Myocyte (in vitro differentiated cells): ENCODE measurements at places on chromosomes 1 and 21. TPM values are rescaled to one million over a fixed set of nuclear protein-coding genes. Genes with fewer than 3 reads are reported as not detected.

- DNase-seq = peak; percentile 8
Measured at GRCh38 chr1:44890007-44890406, 47.0 kb upstream of the PTCH2 start.

The CYP4B1 gene
- not detected in 2 replicates for total RNA-seq

GRCh38 chr1:94599095-94599813, 57.7 kb upstream of the F3 start:
- peak; percentile 52 for DNase-seq

The CRP gene
- not detected in 2 replicates for total RNA-seq

The AGTRAP gene
- total RNA-seq = 34.1 and 44.5 TPM in 2 replicates

DNA sequence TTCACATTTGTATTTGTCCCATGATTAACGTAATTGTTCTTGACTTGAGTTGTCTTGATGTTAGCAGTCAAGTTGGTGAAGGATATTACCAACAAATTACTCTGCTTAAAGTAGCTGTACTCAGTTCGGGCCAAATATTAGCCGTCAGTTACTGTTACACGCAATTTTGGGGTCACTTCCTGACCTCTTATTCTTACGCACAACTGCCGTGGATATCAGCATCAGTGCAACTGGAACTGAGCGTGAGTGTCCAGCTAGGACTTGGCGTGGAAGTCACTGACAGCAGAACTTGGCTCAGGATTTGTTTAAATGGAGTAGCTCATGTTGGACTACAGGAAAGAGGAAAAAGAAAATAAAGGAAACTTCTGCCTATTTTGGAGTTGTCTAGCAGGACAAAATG, 56.4 kb downstream of the ADAMTS1 start:
- DNase-seq = no peak

DNA sequence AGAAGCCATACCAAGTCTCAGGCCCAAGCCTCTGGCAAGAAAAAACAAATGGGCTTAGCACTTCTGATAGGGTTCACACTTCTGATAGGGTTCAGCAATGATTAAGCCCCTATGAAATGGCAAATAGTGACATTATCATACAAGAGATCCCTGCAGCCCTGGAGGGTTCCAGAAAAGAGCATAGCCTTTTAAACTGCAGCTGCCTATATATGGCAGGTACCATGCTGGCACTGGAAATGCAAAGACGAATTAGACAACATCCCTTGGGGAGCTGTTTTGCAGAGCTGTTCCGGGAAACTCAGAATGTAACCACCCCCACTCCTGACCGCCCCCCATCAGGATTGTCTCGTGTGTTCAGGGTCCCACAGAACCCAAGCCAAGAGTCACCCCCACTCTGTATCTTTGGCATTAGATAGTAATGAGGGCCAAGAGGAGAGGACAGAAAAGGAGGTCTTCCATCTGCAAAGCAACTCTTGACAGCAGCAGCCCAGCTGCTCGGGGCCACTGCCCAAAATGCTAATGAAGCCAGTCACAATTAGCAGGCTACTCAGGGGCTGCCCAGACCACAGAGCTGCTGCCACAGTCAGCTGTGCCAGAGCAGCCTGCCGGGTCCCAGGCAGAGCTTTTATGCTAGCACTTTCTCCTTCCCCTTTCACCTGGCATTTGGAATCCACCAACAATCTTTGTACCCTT, 50.9 kb downstream of the ITPKB start:
- DNase-seq = peak; percentile 86

GRCh38 chr1:201791779-201792173, 37.2 kb upstream of the IPO9 start:
- DNase-seq = peak; percentile 65

DNA sequence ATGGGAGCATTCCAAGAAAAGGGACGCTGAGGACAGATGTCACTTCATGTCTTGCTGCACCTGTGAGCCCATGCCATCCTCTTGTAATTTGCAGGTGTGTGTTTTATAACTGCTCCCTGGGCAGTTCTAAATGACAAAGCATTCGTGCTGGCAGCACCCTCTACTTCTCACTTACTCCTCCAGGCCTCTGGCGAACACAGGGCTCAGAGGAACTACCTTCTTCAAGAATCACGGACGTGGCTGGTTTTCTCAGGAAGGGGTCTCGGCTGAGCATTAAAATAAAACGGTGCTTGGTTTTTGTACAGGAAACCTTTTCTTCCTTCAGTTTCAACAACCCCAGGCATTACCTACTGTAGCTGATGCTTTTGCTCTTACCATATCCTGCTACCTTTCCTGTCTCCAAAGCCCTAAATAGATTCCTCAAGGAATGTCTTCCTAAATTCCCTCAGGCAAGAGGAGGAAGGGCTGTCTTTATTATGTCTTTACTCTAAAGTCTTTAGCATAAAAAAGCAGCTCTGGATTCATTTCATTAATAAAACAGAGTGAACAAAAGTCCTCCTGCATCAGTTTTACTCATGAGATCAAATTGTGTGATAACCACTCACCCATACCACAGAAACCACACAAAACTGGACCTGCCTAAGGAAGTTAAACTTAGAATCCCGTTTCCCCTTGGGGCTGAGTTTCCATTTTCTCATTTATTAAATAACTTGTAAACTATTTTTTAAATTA, 79.0 kb upstream of the MAP10 start:
- DNase-seq = peak; percentile 59

The CD5L gene
- not detected in 2 replicates for total RNA-seq

The C2CD2 gene
- total RNA-seq = 8.3 and 9.4 TPM in 2 replicates

GRCh38 chr21:27645285-27645684, 678.4 kb upstream of the ADAMTS5 start:
- DNase-seq = no peak

The PLEKHA6 gene
- total RNA-seq = 16.7 and 18.7 TPM in 2 replicates

DNA sequence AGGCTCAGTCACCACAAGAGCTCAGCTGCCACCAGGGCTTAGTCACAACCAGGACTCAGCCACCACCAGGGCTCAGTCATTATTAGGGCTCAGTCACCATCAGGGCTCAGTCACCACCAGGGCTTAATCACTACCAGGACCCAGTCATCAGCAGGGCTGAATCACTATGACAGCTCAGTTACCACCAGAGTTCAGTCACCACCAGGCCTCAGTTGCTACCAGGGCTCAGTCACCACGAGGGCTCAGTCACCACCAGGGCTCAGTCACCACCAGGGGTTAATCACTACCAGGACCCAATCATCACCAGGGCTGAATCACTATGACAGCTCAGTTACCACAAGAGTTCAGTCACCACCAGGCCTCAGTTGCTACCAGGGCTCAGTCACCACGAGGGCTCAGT, 196.2 kb downstream of the NPHP4 start:
- no peak for DNase-seq

- DNase-seq = no peak
Measured at GRCh38 chr1:232877365-232878028, 72.3 kb downstream of the MAP10 start.

DNA sequence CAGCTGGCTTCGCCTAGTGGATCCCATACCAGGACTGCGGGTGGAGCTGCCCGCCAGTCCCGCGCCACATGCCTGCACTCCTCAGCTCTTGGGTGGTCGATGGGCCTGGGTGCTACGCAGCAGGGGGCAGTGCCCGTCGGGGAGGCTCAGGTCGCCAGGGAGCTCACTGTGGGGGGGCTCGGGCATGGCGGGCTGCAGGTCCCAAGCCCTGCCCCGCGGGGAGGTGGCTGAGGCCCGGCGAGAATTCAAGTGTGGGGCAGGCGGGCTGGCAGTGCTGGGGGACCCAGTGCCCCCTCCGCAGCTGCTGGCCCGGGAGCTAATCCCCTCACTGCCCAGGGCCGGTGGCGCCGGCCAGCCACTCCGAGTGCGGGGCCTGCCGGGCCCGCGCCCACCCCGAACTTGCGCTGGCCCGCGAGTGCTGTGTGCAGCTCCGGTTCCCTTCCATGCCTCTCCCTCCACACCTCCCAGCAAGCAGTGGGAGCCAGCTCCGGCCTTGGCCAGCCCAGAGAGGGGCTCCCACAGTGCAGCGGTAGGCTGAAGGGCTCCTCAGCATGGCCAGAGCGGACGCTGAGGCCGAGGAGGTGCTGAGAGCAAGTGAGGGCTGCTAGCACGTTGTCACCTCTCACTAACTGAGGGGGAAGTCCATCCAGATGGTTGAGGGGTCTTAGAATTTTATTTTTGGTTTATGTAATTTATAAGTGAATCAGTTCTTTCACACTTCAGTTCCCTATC, 85.2 kb upstream of the HMCN1 start:
- DNase-seq = no peak

GRCh38 chr1:165856021-165856420, 28.6 kb downstream of the UCK2 start:
- DNase-seq = no peak

The CHI3L2 gene
- 2.3 and 3.2 TPM in 2 replicates for total RNA-seq

The PKLR gene
- not detected in 2 replicates for total RNA-seq

The DMBX1 gene
- total RNA-seq = not detected in 2 replicates

DNA sequence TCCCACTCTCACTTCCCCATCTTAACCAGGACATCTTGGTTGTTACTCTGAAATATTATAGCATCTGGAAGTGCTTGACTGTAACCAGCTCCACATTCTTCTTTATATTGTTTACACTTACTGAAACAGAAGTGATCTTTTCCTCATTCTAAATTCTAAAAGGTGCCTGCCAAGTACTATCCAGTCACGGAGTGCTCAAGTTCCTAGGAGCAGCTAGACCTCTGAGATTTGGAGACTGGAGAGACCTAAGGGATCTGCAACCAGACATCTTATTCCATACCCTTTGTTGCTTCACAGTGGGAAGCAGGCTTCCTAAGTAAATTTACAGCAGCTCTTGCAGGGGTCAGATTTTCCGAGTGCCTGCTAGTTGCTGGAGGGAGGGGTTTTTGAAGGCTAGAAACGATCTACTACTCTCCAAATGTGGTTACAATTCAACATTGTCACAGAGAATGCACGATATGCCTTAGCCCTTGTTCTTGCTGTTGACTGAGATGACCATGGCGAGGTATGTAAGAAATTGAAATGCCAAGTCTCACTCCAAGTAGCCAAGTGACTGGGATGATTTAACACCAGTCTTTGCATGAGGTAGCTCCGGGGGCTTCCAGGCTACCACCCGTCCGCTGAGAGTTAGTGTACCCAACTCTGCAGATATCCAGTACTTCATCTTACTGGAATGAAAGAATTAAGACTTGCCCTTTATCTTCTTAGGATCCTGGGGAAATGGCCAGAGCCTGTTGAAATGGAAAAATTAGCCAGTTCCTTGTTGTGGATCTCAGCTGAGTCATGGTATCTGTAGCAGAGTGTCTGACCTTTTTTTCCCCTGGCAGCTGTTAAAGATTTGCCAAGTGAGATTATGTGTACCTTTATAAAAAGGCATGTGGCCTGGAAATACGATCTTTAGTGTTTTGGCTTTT, 150.8 kb downstream of the MAST2 start:
- peak; percentile 80 for DNase-seq

The DNALI1 gene
- 35.9 and 45.9 TPM in 2 replicates for total RNA-seq

- DNase-seq = no peak
Measured at GRCh38 chr1:96366516-96366915, 355.1 kb upstream of the PTBP2 start.

DNA sequence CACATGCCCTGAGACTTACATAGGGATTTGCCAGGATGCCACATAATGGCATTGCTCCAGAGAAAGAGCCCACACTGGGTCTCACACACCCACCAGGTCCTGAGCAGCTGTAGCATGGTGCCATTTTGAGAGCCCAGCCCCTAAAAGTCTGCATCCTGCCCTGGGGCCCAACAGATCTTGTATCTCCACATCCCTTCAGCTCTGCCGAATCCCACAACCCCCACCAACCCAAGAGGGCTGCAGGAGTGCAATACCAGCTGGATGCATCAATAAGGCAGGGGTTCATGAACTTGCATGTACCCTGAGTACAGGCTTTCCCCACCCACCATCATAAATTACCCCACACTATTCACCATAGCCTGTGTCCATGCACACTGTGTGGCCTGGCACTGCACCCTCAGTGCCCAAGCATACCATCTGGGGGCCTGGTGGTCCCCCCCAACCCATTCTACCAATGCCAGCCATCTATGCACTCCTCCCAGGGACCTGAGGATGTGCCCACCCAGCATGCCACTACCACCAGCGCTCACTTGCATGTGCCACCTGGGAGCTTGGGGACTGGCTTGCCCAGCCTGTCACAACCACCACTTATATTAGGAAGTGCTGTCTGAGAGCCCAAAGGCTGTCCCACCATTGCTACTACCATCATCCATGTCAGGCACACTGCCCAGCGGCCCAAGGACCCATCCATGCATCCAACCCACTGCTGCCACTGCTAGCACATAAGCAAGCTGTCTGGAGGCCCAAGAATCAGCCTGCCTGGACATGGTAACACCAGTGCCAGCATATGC, 4.1 kb upstream of the KRTAP12-2 start:
- no peak for DNase-seq

GRCh38 chr1:243413431-243414151, 157.8 kb downstream of the SDCCAG8 start:
- no peak for DNase-seq

GRCh38 chr1:117026361-117026760, 24.8 kb downstream of the CD101 start:
- DNase-seq = no peak

The CSMD2 gene
- total RNA-seq = not detected in 2 replicates

DNA sequence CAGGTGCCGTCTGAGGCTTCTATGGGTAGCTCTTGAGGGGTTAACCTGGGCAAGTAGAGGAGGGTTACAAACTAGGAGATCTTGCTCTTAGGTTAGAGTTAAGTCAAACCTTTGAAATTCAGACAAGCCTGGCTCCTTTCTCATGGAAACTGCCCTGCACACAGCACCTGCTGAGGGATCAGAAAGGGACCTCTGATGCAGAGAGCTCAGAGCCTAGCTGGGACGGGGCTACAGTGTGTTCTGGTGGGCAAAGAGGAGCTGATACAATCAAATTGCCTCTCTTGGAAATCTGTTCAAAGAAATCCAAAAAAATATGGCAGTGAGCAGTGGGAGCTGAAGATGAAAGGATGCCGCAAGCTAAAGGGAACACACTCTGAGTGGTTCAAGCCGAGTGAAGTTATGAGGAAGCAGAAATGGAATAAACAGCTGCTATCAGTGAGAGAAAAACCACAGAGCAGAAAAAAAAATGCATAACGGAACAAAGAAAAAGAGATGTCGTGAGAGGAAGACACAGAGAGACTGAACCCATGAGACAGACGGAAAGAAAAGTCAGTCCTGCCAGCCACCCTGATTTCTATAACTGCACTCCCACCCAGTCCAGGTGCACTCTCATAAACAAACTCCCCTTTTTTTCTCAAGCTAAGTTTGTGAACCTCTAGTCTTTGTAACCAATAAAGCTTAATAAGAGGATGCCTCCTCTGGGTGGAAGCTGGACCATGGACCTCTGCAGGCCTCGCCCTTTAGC, 26.6 kb downstream of the PAFAH2 start:
- peak; percentile 71 for DNase-seq

DNA sequence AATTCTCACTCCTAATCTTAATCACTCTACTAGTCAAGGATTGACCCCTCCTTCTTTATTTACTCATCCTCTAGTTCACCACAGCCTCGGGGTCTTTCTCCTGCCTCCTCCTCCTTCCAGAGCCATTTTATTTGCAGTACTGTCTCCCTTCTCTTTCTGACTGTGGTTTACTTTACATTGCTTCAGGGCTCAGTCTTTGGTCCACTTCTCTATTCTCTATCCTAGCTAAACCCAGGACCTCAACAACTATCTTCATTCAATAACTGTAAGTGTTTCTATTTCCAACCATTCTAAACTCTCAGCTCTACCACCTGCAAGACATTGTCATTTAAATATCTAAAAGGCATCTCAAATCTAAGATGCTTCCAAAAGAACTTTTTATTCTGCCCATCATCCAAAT, 493.8 kb downstream of the TTLL7 start:
- no peak for DNase-seq

The PPM1J gene
- 1.5 and 2.4 TPM in 2 replicates for total RNA-seq

- no peak for DNase-seq
Measured at GRCh38 chr21:19523061-19523460, 1119.5 kb upstream of the TMPRSS15 start.
